ENCODE measurements at places on chromosomes 16 and 17. TPM values are rescaled to one million over a fixed set of nuclear protein-coding genes. Genes with fewer than 3 reads are reported as not detected.

NXPH3 gene
- total RNA-seq: 0.89 TPM

PHOSPHO1 gene
- 12.7 TPM for total RNA-seq

DNAH9 gene
- 2.7 TPM for total RNA-seq

TP53TG3C gene
- not detected for total RNA-seq

CLEC18A gene
- total RNA-seq: 0.89 TPM

ADGRG1 gene
- total RNA-seq: 32.0 TPM

ACSF2 gene
- 67.6 TPM for total RNA-seq

CCL11 gene
- total RNA-seq: not detected

C17orf50 gene
- not detected for total RNA-seq

CD300LG gene
- 2.5 TPM for total RNA-seq

CFAP97D1 gene
- total RNA-seq: not detected

TEKT5 gene
- 0.59 TPM for total RNA-seq

MYCBPAP gene
- total RNA-seq: 1.6 TPM

CCL5 gene
- total RNA-seq: 1.4 TPM

TXNDC11 gene
- 22.9 TPM for total RNA-seq

KCNJ16 gene
- total RNA-seq: 0.69 TPM

SMIM36 gene
- not detected for total RNA-seq

KRTAP4-1 gene
- 3.6 TPM for total RNA-seq

- peak; percentile 42 for DNase-seq
Measured at GRCh38 chr16:87392821-87393679, 914 bp downstream of the MAP1LC3B start.

DNA sequence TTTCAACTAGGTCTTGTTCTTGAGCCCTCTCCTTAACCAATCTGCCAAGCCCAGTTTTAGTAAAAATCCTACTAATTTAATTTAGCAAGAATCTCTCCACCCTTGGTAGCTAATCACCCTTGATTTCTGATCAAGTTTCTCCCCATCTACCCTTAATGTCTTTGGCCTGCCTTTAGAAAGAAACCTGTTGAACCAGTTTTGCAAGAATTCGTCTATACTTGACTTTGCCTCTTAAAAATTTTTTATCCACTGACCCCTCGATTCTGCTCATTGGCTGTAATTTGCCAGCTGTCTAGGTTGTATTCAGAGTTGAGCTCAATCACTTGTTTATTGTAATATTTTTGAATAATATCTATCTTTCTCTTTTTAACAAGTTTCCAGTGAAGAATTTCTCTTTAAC is 1138.5 kb downstream of the CDH11 start:
- no peak for DNase-seq

GRCh38 chr16:4594433-4595410 is 20.0 kb downstream of the UBALD1 start:
- no peak for DNase-seq

DNA sequence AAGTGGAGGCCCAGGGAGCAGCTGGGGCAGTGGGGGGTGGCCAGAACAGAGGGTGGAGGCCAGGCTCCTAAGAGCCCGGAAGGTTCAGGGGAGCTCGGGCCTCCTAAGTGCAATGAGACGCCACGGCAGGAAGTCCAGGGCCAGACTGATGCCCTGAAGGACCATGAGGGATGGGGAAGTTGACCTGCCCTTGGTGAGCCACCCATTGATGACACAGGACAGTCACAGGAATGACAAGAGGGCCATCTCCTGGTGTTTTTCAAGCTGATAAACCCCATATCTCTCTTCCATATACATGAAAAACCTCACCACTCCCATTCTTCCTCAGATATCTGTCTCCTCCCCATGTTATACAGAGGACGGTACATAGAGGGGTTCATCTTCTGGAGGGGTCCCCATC is 5.8 kb upstream of the MRPL58 start:
- no peak for DNase-seq

GRCh38 chr17:67434061-67434525 is 57.0 kb downstream of the PITPNC1 start:
- DNase-seq: no peak

GRCh38 chr17:62085511-62086408 is 20.7 kb upstream of the MED13 start:
- DNase-seq: no peak

DNA sequence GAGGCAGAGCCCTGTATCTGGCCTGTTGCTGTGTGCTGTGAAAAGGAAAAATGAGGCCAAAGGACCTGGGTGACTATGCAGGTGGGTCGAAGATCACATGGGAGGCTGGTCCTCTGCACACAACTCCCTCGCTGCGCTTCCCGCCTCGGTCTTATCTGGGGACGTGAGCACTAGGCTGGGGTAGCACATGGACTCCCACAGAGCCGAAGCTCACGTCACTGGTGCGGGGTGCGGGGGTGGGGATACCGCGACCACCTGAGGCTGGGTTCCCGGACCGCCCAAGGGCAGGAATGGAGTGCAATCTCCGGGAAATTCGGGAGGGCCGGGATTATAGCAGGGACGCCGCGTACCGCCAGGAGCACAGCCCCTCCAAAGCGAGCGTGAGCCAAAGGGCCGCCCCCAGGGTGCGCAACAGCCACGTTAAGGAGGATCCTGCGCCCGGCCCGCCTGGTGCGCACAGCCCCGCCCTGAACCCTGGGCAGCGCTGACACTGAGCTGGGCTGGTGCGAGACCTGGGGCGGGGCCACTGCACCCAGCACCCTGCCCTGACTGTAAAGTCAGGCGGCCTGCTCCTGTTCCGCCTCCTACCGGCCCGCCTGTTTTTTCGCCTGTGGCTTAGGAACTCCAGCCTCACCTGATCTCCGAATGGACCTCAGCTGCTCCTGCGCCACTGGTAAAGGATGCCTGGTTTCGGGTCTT is 4.8 kb downstream of the MT1A start:
- DNase-seq: no peak

- DNase-seq: peak; percentile 17
Measured at GRCh38 chr17:13931111-13931526, 138.2 kb upstream of the COX10 start.

DNA sequence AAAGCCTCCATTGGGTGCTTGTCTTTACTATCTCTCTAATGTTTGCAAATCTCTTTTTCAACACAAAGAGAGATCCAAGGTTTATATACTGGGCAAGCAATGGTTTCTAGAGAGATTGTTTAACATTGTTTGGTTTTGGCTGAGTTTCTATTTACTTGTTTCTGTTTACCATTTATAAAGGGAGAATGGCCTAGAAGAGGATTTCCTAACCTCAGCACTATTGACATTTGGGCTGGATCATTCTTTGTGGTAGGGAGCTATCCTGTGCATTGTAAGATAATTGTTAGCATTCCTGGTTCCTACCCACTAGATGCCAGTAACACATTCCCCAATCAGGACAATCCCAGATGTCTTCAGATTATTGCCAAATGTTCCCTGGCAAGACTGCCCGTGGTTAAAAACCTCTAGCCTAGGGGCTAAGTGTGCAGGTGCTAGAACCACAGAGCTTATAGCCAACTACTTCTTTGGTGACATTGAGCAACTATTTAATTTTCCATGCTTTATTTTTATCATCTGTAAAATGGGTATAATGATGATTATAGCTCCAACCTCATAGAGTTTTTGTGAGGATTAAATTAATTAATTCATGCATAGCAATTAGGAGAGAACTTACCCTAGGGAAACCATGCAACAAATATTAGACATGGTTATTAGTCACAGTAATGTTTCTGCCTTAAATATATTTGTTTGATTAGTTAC is 413.9 kb upstream of the MAF start:
- DNase-seq: no peak

GRCh38 chr16:30534368-30535105 is at the start of gene ZNF747:
Gene ZNF747 (minus strand): TSS chr16:30534858. CDS start chr16:30534679, 179 bp downstream.
- DNase-seq: peak; percentile 75

DNA sequence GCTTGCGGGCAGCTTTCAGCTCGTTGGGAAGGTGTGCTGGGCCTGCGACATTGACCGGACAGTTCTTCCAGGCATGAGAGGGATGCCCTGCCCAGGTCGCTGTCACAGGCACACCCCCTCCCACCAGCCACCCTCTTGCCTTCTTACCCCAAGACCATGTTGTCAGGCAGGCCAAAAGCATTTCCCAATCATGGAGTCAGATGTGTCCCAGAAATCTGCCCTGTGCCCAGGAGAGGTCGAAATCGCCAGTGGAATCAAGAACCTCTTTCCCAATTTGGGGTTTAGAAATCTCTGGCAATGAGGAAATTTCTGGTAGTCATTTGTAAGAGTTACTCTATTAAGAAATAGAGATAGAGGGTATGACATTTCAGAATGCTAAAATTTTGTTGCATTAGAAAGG is 177.1 kb downstream of the RAB11FIP4 start:
- DNase-seq: no peak

GRCh38 chr17:27288183-27288582 is 5.7 kb upstream of the WSB1 start:
- DNase-seq: no peak

- no peak for DNase-seq
Measured at GRCh38 chr16:53817812-53818550, 114.0 kb downstream of the FTO start.

GRCh38 chr17:41539071-41539492 is 11.0 kb upstream of the KRT19 start:
- no peak for DNase-seq

DNA sequence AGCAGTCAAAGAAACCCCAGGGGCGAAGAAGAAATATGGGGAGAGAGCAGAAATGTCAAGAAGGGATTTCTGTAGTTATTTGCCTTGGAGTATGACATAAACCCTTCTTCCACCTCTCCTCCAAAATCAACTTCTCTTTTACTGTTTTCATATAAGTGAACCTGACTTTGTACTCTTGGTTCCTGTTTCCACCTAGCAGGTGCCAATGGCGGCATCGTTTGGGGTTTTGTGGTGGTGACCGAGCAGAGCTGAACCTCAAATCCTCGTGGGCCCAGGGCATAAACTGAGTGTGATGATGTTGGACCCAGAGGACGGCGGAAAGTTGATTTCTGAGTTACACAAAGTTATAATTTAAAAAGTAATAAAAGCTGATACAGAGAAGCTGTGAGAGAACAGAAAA is 39.6 kb upstream of the PSMD7 start:
- DNase-seq: no peak

DNA sequence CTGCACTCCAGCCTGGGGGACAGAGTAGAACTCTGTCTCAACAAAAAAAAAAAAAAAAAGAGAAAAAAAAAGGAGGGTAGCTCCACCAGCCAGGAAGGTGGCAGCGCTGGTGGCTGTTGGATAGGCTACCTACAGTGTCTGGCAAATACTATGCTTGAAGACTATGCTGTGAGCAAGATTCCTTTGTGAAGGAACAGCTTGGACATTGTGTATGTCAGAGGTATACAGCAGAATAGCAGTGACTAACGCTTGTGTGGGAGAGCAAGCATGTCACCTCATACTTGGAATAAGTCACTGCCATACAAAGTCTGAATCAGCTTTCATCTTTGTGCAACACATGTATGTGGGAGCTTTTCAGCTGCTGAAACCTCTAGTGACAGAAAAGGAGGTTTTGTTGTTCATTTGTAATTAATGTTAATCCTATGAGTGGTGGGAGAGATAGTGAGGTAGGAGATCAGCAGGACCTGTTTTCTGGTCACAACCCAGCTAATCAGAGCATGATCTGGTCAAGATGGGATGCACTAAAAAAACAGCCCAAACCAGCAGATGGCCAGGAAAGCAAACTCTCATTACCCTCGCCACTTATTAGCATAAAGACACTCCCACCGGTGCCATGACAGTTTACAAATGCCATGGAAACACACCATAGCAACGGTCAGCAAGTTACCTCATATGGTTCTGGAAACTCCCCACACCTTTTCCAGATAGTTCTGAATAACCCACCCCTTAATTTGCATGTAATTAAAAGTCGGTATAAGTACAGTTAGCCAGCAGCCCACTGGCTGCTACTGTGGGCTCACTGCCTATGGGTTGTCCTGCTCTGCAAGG is 6.8 kb upstream of the ITGAD start:
- DNase-seq: no peak

DNA sequence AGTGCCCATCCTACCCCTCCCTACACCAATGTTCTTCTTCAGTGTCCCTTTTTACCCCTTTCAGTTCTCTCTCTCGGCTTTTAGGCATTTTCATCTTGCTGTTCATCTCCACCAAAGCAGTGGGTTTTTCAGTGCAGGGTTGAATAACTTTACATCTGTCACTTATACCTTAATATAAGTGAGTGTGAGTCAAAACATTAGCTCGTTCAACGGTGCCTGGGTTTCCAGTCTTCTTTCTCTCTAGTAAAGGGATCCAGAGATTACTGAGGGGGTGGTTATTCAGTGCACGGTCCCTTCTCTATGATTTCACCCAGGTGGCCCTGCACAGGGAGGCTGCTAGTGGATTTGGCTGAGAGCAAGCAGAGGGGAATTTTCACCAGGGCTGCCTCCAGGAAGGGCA is 210.6 kb upstream of the CDH5 start:
- no peak for DNase-seq

- peak; percentile 72 for DNase-seq
Measured at GRCh38 chr17:28950017-28950751, 1.1 kb downstream of the PHF12 start.

GRCh38 chr16:79519448-79519847 is 81.1 kb downstream of the MAF start:
- no peak for DNase-seq

GRCh38 chr17:50533720-50534148 is 1.2 kb downstream of the EPN3 start:
- DNase-seq: no peak

DNA sequence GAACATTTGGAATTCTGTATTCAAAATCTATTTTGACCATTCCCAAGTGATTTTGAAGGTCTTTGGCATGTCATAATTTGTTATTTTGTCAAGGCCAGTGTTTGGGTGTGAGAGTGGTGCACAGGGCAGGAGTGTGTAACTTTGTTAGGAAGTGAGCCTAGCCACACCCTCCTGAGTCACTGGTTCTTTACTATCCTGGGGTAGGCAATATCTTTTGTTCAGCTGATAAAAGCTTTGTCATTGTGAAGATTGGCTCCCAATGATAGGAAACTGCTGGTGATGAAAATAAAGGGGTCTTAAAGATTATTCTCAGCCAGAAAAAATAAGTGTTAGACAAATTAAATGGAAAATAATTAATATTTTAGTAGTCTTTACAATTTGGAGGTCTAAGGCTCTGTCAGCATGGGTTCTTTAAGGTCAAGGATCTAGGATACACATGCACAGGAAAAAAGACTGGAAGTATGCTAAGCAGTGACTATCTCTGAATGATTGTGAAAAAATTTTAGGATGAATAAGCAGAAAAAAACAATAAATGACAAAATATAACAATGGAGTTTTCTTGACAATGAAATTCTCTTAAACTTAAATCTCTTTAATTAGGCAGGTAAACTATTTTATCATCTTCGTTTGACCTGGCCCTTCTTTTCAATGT is 5.1 kb downstream of the UBN1 start:
- no peak for DNase-seq

GRCh38 chr17:19345067-19345460 is 17.5 kb downstream of the B9D1 start:
- no peak for DNase-seq

- no peak for DNase-seq
Measured at GRCh38 chr17:57406981-57407286, 150.6 kb downstream of the MSI2 start.

DNA sequence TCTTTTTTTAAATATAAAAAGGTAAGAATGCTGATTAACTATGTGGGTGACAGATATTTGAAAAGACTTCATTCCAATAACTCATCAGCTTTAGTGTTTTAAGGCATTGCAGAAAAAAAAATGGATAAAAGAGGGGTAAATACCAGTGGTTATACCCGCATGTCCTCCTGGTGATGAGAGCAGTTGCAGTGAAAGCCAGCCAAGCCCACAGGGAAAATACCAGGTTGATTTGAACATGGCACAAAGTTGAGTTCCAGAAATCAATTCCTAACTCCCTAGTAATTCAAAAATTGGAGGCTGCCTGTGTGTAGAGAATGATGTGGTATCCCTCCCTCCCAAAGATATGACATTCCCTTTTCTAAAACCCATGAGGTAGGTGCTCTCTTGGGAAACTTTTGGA is 453.2 kb upstream of the SOX9 start:
- no peak for DNase-seq

- DNase-seq: no peak
Measured at GRCh38 chr17:8791910-8792270, 7.3 kb downstream of the MFSD6L start.

All from skin of body (tissue), 3 donors.